ENCODE measurements at places on chromosomes 2 and 18.

- DNase-seq: no peak
These were observed 1.4 kb downstream of the RMC1 start for GRCh38 chr18:23504720-23505119.

- no peak for DNase-seq
These were observed 633 bp upstream of the ILKAP start for GRCh38 chr2:238203973-238204683.

GRCh38 chr2:162198239-162198638, 45.0 kb downstream of the FAP start:
- DNase-seq: no peak

DNA sequence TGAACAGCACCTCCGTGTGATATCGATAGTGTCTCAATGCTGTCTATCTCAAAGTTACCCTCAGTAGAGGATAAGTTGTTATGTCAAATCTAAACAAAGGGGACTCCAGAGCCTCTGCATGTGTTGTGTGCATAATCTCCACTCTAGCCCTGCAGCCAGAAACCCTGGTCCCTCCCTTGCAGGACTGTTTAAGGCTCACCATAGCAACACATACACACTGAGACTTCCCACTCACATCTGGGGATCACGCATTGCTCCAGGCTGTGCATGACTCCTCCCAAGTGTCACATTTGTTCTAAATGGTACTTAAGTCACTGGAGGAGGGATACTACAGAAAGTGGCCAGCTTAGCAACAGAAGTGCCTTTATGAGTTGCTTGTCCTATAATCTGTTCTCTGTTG, 258.6 kb upstream of the CRIM1 start:
- DNase-seq: no peak

GRCh38 chr2:138615257-138615656, 113.7 kb downstream of the SPOPL start:
- DNase-seq: no peak

DNA sequence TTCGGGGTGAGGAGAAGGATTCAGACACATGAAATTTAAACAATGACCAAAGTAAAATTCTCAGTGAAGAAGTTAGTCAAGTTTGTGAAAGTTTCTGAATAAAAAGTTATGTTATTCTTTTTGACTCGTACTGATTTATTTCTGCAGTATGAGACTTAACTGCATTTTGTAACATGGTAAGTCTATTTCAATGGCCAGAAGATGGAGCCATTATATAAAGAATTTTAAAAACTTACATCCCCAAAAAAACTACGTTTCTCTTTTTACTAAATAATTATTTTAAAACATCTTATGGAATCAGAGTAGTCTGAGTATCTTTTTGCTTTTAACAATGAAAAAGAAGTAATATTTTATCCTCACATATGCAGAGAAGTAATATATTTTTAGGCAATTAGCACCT, 51.4 kb upstream of the SCN1A start:
- no peak for DNase-seq

DNA sequence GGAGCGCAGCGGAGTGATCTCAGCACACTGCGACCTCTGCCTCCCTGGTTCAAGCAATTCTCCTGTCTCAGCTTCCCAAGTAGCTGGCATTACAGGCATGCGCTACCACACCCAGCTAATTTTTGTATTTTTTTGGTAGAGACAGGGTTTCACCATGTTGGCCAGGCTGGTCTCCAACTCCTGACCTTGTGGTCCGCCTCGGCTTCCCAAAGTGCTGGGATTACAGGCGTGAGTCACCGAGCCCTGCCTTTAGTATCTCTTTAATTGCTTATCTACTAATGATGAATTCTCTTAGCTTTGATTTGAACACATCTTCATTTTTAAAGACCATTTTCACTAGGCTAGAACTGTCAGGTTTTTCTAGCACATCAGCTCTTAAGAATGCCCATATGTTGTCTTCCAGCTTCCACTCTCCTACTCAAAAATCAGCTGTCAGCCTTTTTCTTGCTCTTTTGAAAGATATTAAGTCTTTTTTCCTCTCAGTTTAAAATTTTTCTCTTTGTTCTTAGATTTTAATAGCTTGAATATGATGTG, 16.1 kb upstream of the MFSD2B start:
- no peak for DNase-seq

- no peak for DNase-seq
These were observed 495.2 kb upstream of the MEIS1 start for GRCh38 chr2:65939687-65940086.

GRCh38 chr2:62586981-62587380, 81.0 kb upstream of the TMEM17 start:
- no peak for DNase-seq

DNA sequence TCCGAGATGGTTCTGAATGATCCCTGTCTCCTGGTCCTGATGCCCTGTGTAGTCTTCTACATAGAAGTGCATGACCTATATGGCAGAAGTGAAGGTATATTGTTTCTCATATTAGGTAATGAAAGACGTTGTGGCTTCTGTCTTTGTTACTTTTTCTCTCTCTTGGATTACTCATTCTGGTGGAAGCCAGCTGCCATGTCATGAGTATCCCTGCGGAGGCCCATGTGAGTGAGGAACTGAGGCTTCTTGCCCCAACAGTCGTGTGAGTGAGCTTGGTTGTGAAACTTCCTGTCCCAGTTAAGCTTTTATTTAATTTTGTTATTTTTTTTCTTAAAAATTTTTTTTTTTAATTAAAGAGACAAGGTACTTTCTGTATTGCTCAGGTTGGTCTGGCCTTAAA, 134.7 kb downstream of the UBR3 start:
- no peak for DNase-seq

GRCh38 chr2:85803704-85804425, 50.1 kb downstream of the ATOH8 start:
- DNase-seq: no peak

GRCh38 chr2:54206596-54206995, 49.4 kb downstream of the TSPYL6 start:
- DNase-seq: no peak

Data from activated gamma-delta T cell treated with anti-CD3 and anti-CD28 coated beads, Interleukin-2, amount 50 U/mL, for 16 hours (primary cell).